ENCODE measurements at places on chromosomes 3 and 15.

DNA sequence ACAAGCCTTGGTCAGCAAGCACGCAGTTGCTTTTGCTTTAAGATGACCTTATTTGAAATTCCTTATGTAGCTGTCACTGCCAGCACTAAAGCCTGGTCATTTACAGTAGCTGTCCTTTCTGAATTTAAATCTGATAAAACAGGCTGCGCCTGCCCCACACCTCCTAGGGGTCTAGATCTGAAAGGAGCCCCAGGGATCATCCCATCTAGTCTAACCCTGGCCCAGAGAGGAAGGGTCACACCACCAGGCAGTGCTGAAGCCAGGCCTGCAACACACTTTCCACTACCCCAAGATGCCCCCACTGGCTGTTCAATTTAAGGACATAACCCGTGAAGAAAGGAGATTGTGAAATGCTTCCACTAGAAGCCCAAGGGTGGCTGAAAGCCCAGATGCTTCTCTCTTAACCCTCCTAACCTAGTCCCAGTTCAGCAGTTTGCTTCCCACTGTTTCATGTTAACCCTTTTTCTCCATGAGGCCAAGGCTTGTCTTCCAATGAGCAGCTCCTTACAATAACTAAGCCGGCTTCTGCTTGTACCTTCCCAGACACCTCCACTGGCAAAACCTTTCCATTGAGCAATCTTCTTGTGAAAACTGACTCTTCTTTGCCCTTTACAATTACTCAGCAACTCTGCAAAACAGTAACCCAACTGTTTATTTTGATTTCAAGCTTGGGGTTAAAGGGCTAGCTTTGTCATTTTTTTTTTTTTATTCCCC, 198.9 kb upstream of the LPP start:
- no peak for DNase-seq

DNA sequence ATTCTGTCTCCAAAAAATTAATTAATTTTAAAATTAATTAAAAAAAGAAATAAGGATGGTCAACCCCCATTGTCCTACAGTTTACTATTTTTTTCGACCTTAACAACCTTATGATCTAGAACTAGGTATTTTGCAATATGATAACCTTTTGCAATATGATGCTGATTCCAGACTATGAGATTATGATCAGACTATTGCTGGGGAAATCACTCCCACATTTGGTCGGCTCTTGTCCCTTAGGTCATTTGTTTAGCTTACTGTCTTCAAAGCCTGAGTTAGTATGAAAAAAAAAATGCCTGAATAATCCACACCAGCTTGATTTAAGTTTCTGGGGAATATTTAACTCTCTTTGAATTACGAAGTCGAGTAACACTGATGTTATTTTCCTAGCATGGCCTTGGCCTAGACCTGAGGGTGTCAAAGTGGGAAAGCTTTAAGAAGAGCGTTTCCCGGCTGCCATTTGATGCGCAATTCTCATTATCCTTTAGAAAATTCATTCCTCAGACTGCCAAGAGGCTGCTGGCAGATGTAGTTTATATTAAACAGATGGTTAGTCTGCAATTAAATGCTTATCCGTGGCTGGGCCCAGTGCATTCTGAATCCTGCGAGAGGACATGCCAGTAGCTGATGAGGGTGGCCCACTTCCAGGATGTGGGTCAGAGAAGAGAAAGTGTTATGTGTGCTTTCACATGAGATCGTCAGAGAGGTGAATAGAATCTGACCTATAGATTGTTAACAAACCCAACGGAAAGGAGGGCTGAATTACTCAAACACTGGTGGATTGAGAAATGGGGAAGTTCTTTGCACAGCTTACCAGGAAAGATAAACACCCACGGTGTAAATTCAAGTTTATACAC, 496.0 kb upstream of the THBS1 start:
- DNase-seq = no peak

DNA sequence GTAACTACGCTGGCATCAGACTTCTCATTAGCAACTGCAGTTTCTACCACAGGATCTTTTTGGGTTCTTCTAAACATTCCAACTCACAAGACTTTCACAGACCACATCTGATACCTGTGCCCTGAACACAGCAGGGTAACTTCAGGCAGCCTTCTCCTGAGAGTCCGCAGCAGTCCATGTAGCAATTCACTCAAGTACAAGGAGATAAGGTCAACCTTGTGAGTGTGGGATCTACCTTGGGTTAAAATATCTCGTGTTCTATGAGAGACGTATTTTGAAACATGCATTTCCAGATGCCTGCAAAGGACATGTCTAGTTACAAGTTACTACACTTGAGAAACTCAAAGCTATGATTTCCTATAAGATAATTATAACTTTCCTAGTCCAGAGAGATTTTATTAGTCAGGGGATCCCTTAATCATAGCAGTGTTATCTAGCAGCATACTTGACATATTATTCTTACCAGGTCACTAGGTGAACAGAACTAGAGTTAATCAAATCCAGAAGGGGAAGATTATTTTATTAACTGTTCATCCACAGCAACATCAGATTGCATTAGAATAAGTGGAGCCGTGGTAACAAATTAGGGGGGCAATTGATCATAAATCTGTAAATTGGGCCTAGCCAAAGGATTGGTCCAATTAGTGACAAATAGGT, 66.4 kb downstream of the ASTE1 start:
- DNase-seq = no peak

DNA sequence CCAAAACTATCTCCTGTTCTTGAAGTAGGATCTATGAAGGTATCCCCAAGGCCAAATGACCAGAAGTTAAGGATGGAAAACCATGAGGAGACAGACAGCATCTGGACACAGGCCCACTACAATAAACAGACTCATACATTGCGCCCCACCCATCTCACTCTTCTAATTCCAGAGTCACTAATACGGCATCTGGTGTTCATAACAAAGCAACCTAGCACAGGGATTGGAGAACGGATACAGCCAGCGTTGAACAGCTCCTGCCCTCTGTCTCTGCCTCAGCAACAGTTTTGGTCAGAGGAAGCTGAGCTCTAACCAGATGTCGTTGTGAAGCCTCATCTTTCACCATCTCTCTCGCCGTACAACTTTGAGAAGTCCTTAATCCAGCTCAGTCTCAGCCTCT, 44.5 kb upstream of the CCDC80 start:
- DNase-seq = no peak

GRCh38 chr3:49669352-49669751, 4.8 kb upstream of the APEH start:
- no peak for DNase-seq

- DNase-seq = no peak
These were observed 6.8 kb downstream of the RBM5 start for GRCh38 chr3:50095352-50095998.

DNA sequence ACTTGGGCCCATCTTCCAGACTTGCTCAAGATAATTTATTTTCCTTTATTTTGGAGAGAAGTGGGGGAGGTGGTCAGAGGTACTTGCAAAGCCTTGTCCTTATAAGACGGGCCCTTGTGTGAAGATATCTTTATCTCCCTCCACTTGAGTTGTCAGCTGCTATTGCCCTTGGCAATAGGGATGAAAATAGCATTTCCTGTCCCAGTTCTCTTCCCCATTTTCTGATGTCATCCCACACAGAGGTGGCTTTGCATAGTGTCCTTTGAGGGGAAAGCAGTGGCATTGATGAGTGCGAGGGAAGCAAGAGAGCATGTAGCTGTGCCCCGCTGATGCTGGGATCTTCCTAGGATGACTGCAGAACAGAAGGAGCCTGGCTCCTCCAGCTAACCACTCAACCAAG, 41.9 kb upstream of the TUBGCP5 start:
- no peak for DNase-seq

DNA sequence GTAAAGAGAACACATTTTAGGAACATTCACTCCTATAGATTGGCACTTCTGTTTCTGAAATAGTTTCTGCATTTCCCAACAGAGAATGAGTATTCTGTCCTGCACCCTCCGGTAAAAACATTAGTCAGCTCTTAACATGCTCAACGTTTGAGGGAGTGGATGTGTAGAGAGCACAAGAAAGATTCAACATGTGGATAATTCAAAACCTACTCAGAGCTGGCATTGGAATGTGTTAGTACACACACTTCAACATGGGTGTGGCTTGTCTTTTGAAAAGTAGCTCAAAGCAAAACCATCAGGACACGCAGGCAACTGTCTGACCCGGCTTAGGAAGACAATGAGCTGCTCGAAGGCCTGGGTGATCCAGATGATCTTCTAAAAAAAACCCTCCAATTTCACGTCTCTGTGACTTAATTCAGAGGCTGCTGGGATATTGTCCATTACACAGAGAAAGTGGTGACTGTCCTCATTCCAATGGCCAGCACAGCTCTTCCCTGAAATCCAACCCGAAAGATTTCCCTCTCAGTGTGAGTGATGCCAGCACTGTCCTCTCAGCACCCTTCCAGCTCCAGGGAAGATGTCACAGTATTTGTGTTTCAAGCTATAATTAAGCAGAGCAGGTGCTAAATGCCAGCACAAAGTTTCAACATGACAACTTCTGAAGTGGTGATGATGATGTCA, 18.1 kb downstream of the FBN1 start:
- DNase-seq = no peak

GRCh38 chr15:25183581-25184251, 228.9 kb downstream of the SNRPN start:
- no peak for DNase-seq

DNA sequence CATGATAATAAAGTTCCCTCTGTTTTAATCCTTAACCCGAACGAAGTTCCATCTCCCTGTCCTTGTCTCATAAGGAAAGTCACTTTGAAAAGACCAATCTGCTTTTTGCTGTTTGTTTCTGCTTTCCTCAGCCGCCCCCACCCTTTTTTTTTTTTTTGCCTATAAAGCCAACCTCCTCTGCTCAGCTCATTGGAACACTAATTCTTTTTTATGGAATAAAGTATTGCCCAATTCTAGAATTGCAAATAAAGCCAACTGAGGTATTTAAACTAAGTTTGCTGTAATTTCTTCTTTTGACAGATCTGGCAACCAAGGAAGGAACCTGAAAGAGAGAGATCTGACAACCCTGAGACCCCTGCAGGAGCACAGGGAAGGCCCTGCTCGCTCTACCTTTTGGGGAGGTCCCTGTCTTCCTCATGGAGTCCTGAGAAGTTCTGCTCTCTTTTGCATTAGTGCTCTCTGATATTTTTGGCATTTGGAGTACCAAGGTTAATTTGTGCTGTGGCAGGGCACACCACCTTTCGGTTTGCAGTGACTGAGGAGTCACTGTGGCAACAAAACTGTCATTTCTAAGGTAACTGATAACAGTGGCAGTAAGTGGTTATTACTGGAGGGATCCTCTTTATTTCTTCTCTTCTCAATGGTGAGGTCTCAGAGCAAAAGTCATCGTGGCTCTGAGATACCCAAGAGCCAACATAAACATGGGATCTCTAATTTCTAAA, 35.2 kb upstream of the TRPM1 start:
- DNase-seq = no peak

- DNase-seq = no peak
These were observed 439.7 kb downstream of the NTRK3 start for GRCh38 chr15:87816811-87817210.

GRCh38 chr3:99626417-99626788, 12.0 kb upstream of the COL8A1 start:
- no peak for DNase-seq

- no peak for DNase-seq
These were observed 467.5 kb downstream of the C3orf38 start for GRCh38 chr3:88617283-88617682.

GRCh38 chr15:52382647-52383046, 87.0 kb upstream of the MYO5C start:
- no peak for DNase-seq

- no peak for DNase-seq
These were observed 139.0 kb upstream of the LIPC start for GRCh38 chr15:58292751-58293175.

DNA sequence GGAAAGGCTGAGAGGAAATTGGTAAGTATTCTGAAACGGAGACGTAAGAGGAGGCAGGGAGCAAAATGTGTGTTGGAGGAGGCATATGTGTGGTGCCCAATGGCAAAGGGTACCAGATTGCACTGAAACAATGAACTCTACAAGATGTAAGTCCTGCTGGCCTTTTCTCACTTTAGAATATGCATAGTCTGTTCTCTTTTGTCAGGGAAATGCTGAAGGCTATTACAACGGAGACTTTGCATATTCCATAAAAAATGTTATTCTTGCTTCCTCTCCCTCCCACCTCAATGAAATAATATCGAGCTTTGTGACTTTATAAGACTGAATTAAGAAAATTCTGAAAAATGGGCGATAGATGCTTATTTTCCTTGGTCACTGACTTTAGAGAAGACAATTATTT, 85.9 kb downstream of the PEX5L start:
- DNase-seq = no peak

DNA sequence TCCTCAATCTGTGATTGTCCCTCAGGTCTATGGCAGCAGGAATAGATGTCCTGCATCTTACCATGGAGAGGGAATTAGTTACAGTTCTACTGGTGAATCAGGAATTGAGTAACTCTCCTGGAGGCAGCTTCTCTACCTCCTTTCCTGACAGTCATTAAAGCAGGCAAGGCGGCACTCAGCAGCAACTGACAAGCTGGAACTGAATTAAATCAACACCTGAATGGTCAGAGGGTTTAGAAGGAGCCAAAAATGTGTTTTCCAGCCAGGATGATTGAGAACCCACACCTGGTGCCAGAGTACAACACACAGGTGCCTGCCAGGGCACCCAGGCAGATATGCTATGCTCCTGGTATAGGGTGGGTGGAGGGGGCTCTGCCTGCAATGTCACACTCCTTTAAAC, 43.1 kb upstream of the TIPARP start:
- no peak for DNase-seq

- no peak for DNase-seq
These were observed 143.5 kb upstream of the TPM1 start for GRCh38 chr15:62899090-62899493.

GRCh38 chr3:38650248-38650951, 913 bp upstream of the SCN5A start:
- DNase-seq = no peak

GRCh38 chr3:68207327-68207726, 552.9 kb upstream of the SUCLG2 start:
- DNase-seq = no peak

DNA sequence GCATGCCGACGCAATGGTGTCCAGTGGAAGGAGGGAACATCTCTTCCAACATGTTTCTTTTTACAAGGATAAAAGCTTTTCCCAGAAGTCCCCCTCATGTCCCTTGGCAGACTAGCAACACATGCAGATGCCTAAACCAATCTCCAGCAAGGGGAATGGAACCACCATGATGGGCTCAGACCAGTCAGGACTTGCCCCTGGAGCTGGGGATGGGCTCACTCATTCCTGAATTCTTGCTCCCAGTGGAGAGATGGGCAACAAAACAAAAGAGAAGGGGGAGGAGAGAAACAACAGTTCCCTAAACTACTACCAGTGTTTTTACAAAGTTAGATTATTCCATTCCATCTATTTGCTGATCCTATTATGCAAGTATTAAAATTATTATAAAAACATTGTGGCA, 76.8 kb upstream of the OXTR start:
- DNase-seq = no peak

GRCh38 chr15:49134683-49135341, 20.6 kb downstream of the COPS2 start:
- no peak for DNase-seq

DNA sequence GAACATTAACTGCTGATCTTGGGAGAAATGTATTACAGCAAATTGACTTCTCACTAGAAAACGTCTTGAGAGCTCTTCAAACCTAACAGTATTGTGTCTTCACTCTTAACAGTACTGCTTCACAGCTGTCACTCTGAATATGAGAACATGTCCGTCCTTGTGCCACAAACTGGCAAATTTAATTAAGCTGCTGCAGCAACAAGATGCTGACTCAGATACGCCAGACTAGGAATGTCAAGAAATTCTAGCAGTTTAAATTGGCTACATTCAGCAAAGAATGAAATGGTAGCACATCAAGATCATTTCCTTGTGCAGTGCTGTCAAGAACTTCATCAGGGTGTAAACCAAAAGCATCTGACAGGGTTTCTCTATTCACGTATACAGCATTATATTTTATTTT, 7.6 kb downstream of the ICE2 start:
- no peak for DNase-seq

Data from WTC11 (cell line).